ENCODE measurements at places on chromosomes 16 and 17. TPM values are rescaled to one million over a fixed set of nuclear protein-coding genes. Genes with fewer than 3 reads are reported as not detected.

FAM20A gene
- 24.8 TPM for total RNA-seq

PRDM7 gene
- total RNA-seq: not detected

TGFB1I1 gene
- total RNA-seq: 25.6 TPM

FBXL16 gene
- 4.3 TPM for total RNA-seq

UNC45B gene
- not detected for total RNA-seq

RANGRF gene
- total RNA-seq: 30.9 TPM

HNF1B gene
- total RNA-seq: 19.0 TPM

IL34 gene
- not detected for total RNA-seq

PIRT gene
- total RNA-seq: 0.38 TPM

TPSG1 gene
- total RNA-seq: 0.43 TPM

KCNG4 gene
- total RNA-seq: 0.12 TPM

ABI3 gene
- total RNA-seq: 0.31 TPM

TNFRSF17 gene
- not detected for total RNA-seq

SBK1 gene
- total RNA-seq: 31.9 TPM

C16orf87 gene
- total RNA-seq: 11.5 TPM

CCDC154 gene
- 2.2 TPM for total RNA-seq

HERPUD1 gene
- 155 TPM for total RNA-seq

PALB2 gene
- 19.3 TPM for total RNA-seq

MMP25 gene
- total RNA-seq: 0.14 TPM

NME2 gene
- 481 TPM for total RNA-seq

AXIN1 gene
- total RNA-seq: 31.8 TPM

Measured in type B pancreatic cell (in vitro differentiated cells).